HuH-7 (cell line): ENCODE measurements at places on chromosomes 7 and 10.
A peak's percentile ranks its signal among the peaks of the same experiment; 100 is the strongest.

GRCh38 chr7:3232228-3232627, 68.8 kb upstream of the SDK1 start:
- DNase-seq, result no peak

DNA sequence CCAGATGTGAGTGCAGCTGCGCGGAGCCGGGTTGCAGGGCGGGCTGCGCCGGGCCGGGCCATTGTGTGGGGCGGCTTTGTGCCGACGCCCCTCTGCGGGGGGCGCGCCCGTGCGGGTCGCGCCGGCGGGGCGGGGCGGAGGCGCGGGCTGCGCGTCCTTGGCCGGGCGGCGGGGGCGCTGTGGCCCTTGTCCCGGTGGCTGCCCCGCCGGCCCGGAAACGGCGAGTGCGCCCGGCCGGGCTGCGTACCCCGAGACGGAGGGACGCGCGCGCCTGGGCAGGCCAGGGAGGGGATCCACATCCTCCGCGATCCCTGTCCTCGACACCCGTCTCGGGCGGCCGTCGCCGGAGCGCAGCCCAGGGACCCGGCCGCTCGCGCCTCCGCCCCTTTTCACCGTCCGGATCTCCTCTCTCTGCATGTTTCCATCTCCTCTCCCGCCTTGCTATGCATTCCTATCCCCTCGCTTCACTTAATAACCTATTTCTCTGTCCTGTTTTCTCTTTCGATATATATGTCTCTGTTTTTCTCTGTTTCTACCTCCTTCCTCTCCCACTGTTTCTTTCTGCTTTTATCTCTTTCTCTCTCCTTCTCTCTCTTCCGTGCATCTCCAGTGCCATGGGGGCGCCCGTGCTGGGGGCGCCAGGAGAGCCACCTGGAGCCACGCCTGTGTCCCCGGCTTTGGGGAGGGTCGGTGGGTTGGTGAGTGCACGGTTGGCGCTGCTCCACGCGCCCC, 765 bp downstream of the PFKFB3 start:
- DNase-seq, result peak; percentile 83

- DNase-seq, result no peak
These were observed 40.8 kb downstream of the BLNK start for GRCh38 chr10:96230527-96230926.

DNA sequence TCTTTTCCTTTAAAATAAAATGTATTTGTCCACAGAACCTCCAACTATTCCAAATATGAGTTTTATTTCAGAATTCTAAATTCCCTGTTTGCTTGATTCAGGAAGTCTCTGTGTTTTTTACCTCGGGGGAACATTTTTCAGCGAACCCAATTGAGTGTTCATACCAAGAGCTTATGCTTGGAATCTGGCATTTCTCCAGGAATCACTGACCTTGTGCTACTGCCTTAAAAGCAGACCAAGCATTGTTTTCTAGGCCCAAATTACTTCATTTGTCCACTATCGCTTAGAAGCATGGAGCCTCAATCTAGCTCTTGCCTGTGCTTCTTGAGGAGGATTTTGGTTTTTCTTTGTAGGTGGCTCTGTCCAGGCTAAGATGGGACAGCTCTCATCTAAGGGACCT, 59.4 kb downstream of the EBLN1 start:
- no peak for DNase-seq
